ENCODE measurements at places on chromosomes 13 and 19.

GRCh38 chr19:10756371-10756770, 38.5 kb downstream of the DNM2 start:
- no peak for DNase-seq

DNA sequence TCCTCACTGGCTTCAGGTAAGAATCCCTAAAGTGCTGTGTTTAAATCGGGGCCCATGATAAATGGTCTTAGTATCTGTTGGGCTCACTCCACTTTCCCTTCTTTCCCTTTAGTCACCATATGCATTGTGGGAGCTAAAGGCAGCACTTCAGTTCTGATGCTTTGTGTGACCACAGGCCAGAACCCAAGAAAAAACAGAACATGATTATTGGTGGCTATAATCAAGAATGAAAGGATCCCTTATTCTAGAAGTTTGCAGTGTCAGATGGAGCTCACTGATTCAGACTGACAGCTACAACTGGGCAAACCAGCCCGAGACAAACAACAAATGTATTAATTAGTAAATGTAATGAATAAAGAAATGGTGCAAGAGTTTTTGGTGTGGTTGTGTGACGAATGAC, 57.3 kb upstream of the POMP start:
- no peak for DNase-seq

GRCh38 chr13:60397704-60398378, 821 bp downstream of the TDRD3 start:
- no peak for DNase-seq

DNA sequence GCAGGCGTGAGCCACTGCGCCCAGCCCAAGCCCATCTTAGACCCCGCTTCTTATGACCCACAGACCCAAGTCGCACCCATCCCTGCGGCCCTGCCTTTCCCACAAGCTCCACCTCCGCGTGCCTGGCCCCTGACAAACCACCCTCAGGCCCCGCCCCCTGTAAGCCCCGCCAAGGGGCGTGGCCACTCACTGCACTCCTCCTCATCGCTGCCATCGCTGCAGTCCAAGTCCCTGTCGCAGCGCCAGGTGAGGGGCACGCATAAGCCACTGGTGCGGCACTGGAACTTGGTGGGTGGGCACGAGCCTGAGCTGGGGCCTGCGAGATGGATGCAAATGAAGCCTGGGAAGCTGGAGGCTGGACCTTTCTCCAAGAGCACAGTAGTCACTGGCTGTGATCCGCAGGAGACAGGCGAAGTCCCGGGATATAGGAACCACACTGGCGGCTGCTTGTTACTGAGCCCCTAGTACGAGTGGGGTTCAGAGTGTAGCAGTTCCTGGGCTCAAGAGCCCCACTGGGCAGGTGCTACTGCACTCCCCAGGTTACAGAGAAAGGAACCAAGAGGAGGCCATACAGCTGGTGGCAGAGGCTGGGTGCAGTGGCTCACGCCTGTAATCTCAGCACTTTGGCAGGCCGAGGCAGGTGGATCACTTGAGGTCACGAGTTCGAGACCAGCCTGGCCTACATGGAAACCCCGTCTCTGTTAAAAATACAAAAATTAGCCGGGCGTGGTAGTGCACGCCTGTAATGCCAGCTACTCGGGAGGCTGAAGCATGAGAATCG, 3.1 kb downstream of the CD320 start:
- DNase-seq = no peak

- no peak for DNase-seq
These were observed 5.4 kb upstream of the LYPD5 start for GRCh38 chr19:43807651-43808050.

- DNase-seq = no peak
These were observed 22.5 kb downstream of the EXOC3L2 start for GRCh38 chr19:45222724-45223123.

GRCh38 chr13:66675620-66676019, 554.5 kb downstream of the PCDH9 start:
- DNase-seq = no peak

DNA sequence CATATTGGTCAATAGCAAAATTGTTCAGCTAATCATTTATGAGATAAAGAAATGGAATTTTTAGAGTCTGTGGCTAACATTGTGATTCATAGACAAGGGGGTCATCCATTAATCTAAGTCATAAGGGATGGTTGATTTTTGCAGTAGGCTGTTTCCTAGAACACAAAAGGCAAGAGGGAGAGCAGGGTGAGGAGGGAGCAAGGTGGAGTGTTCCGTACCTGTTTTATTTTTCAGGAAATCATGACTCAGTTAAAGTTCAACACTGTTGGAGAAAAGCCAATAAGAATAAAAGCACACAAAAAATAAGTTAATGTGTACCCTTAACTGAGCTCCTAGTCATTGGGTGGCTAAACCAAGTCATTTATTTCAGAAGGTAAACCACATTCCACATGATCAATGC, 512.4 kb upstream of the ATXN8OS start:
- no peak for DNase-seq

GRCh38 chr19:55348317-55349034, 6.0 kb downstream of the COX6B2 start:
- no peak for DNase-seq

GRCh38 chr13:103640606-103641005, 574.4 kb upstream of the SLC10A2 start:
- DNase-seq = no peak

- DNase-seq = peak; percentile 87
These were observed at the start of gene SLC1A5 for GRCh38 chr19:46788262-46788967. SLC1A5 (minus strand) TSS chr19:46788594; CDS start chr19:46787965, 629 bp downstream.

- DNase-seq = no peak
These were observed at the start of gene ERFL for GRCh38 chr19:41928221-41928683. ERFL (minus strand) TSS chr19:41928449; CDS start chr19:41912919, 15,530 bp downstream.

- no peak for DNase-seq
These were observed 39.5 kb upstream of the C13orf46 start for GRCh38 chr13:114013336-114013735.

DNA sequence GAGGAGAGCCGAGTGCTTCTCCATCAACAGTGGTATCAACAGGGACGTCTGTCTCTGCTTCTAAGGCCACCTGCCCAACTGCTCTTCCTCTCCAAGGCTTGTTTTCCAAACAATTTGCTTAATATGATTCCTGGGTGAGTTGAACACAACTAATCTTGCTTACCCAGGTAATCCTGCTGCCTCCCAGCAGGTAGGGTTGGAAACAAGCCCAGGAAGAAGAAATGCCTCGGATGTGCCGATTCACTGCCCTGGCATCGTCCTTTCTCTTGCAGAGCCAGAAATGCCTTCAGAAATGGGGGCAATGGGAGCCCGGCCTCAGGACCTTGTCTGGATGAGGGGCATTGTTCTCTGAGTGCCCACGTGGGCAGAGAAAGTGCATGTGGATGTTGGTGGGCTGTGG, 51.9 kb upstream of the C1QTNF9B start:
- no peak for DNase-seq

- DNase-seq = no peak
These were observed 10.5 kb upstream of the ELL start for GRCh38 chr19:18532168-18532890.

GRCh38 chr19:14166999-14167575, 30.7 kb upstream of the ASF1B start:
- DNase-seq = no peak

DNA sequence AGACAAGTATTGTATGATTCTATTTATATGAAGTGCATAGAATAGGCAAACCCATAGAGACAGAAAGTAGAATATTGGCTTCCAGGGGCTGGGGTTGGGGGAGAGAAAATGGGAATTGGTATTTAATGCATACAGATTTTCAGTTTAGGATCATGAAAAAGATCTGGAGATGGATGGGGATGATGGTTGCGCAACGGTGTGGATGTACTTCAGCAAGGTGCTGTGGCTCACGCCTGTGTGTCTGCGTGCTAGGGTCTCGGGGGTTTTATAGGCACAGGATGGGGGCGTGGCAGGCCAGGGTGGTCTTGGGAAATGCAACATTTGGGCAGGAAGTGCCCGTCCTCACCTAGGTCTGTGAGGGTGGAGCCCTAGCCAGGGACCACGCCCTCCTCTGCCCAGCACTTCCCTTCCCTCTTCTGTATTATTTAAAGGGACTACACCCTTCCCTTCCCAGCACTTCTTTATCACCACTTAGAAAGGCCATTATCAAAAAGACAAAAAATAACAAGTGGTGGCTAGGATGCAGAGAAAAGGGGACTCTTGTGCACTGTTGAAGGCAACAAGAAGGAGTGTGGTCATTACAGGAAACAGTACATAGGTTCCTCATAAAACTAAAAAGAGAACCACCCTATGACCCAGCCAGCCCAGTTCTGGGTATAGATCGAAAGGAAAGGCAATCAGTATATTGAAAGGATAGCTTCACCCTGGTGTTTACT, 29.0 kb downstream of the LILRB4 start:
- DNase-seq = no peak

DNA sequence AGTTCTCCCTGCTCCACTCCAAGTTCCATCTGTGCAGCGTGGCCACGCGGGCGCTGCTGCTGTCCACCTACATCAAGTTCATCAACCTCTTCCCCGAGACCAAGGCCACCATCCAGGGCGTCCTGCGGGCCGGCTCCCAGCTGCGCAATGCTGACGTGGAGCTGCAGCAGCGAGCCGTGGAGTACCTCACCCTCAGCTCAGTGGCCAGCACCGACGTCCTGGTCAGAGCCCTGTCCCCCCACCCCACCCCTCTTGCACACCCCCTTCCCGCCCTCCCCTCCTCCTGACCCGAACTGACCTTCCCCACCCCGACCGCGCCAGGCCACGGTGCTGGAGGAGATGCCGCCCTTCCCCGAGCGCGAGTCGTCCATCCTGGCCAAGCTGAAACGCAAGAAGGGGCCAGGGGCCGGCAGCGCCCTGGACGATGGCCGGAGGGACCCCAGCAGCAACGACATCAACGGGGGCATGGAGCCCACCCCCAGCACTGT, 11.6 kb downstream of the FUZ start:
- no peak for DNase-seq

GRCh38 chr19:3131168-3131567, 4.7 kb upstream of the GNA15 start:
- DNase-seq = no peak

- no peak for DNase-seq
These were observed 38.7 kb upstream of the KLF2 start for GRCh38 chr19:16285769-16286498.

- DNase-seq = no peak
These were observed 512.0 kb upstream of the PCDH20 start for GRCh38 chr13:61927648-61928047.

DNA sequence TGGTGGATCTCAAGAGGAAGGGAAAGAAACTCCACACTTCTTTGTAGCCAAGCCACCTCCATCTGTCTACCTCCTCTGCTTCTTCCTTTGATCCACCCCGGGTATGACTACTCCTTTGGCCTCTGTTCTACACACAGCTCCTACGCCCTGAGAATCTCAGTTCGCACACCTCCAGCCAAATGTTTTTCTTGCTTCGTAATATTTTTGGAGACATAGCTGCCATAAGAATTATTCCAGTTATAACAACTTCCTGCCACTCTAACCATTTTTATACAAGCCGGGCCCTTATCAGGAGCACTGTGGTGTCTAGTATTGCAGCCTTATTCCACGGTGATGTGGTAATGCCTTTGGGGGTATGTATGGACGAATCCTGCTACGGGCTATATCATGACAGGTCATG, 126.7 kb downstream of the STARD13 start:
- no peak for DNase-seq

- DNase-seq = no peak
These were observed 22.3 kb upstream of the STARD13 start for GRCh38 chr13:33307843-33308242.

DNA sequence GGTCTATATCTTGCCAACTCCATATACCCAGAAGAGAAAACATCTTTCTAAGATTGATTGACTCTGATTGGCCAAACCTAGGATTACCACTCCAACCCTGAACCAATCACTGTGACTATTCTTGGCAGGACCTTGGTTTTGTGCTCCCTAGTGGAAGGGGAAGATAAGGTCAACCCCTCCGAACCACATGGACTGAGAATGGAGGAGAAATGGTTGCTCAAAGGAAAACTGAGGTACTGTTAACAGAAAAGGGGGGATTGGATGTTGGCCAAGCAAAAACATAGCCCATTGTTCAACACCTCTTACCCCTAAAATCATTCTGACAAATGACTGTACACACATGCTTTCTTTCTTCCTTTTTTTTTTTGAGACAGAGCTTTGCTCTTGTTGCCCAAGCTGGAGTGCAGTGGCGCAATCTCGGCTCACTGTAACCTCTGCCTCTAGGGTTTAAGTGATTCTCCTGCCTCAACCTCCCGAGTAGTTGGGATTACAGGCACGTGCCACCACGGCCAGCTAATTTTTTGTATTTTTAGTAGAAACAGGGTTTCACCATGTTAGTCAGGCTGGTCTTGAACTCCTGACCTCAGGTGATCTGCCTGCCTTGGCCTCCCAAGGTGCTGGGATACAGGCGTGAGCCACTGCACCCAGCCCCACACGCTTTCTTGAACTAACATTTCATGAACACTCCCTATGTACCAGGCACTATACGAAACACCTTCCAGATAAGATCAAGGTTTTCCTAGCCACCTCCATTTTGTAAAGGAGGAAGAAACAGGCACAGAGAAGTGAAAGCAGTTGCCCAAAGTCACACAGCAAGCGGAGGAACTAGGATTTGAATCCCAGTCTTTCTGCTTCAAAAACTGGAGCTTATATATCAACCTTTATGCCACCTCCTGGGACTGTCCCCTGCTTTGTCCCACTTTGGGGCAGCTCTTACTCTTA, 6.5 kb downstream of the MEIOSIN start:
- DNase-seq = no peak

GRCh38 chr19:50252111-50252886, 48.9 kb downstream of the MYH14 start:
- peak; percentile 9 for DNase-seq

- DNase-seq = no peak
These were observed 12.1 kb downstream of the LONP1 start for GRCh38 chr19:5707576-5708575.

DNA sequence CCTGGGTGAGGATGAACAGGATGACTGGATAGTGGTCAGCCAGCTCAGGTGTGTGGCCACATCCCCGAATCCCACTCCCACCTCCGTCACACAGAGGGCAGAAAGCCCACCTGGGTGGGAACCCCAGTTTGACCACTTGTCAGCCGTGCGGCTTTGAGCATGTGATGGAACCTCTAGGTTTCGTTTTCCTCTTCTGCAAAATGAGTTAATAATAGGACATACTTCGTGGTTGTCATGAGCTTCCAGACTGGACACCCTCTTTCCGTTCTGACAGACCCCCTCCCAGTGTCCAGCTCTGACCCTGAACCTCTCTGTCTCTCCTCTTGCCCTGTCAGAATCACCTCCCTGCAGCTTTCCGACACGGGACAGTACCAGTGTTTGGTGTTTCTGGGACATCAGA, 1.8 kb downstream of the AXL start:
- DNase-seq = no peak

- no peak for DNase-seq
These were observed 2.5 kb upstream of the ZMYM2 start for GRCh38 chr13:19955873-19956559.

Measured in iPS DF 19.7 (cell line).